ENCODE measurements at places on chromosomes 11 and 22. TPM values are rescaled to one million over a fixed set of nuclear protein-coding genes. Genes with fewer than 3 reads are reported as not detected.

CCDC73 gene
- total RNA-seq = not detected

KCNQ1OT1 gene
- 1.9 TPM for total RNA-seq

CD44 gene
- 341 TPM for total RNA-seq

IL17REL gene
- total RNA-seq = not detected

HTR3B gene
- not detected for total RNA-seq

GAL gene
- total RNA-seq = not detected

BRD1 gene
- 10.8 TPM for total RNA-seq

GPR83 gene
- under 0.01 TPM for total RNA-seq

PATE2 gene
- total RNA-seq = not detected

TRIM34 gene
- total RNA-seq = 12.5 TPM

EMID1 gene
- total RNA-seq = 0.54 TPM

SLC22A6 gene
- total RNA-seq = not detected

NLRP14 gene
- total RNA-seq = under 0.01 TPM

CDCA5 gene
- 9.1 TPM for total RNA-seq

DTX4 gene
- 2.5 TPM for total RNA-seq

WNT7B gene
- total RNA-seq = under 0.01 TPM

OSM gene
- total RNA-seq = not detected

DDTL gene
- total RNA-seq = 0.36 TPM

CRYBB2 gene
- not detected for total RNA-seq

Measured in IMR-90 (cell line).